ENCODE measurements at places on chromosomes 11 and 22.

- DNase-seq, result no peak
Observed at GRCh38 chr11:21511835-21512440, 680.9 kb upstream of the ANO5 start.

DNA sequence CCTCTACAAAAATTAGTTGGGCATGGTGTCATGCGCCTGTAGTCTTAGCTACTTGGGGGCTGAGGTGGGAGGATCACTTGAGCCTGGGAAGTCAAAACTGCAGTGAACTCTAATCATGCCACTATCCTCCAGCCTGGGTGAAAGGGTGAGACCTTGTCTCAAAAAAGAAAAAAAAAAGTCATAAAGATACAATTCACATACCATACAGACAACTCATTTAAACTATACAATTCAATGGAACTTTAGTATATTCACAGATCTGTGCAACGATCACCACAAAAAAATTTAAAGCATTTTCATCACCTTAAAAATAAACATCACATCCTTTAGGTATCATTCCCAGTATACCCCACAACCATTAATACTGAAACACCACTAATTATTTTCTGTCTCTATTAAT lies 201.2 kb downstream of the PGR start:
- no peak for DNase-seq

DNA sequence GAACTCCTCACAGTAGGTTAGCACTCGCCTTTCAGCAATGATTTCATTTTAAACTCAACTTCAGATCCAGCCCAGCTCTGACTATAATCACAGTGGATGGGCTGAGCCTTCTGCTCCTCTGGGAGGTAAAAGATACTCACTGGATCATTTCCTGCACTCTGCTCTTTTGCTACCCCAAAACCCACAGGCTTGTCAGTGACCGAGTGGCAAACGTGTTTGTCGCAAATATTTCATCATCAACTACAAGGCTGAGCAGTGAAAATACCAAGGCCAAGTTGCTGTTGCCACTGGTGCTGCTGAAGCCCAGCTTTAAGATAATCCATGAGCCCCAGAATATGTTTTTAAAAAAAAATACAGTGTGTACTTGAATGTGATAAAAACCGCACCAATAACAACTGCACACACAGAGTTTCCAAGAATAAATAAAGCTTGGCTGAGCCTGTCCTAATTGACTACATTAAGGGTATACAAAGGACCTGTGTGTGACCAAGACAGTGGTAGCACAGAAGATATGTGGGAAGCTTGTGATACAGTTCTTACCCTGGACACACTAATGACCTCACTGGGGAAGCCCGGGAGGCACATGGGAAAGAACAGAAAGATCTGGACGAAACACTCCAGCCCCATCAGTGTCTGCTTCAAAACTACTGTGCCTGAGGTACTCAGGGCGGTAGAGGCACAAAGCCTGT lies 41.3 kb downstream of the ABTB2 start:
- no peak for DNase-seq

GRCh38 chr11:132131047-132131446 lies 760.6 kb downstream of the NTM start:
- no peak for DNase-seq

All from CD4-positive, alpha-beta T cell (primary cell).